ENCODE measurements at places on chromosomes 7 and 10.
A peak's percentile ranks its signal among the peaks of the same experiment; 100 is the strongest.

- no peak for DNase-seq
Measured at GRCh38 chr10:101814466-101815071, 3.7 kb downstream of the OGA start.

DNA sequence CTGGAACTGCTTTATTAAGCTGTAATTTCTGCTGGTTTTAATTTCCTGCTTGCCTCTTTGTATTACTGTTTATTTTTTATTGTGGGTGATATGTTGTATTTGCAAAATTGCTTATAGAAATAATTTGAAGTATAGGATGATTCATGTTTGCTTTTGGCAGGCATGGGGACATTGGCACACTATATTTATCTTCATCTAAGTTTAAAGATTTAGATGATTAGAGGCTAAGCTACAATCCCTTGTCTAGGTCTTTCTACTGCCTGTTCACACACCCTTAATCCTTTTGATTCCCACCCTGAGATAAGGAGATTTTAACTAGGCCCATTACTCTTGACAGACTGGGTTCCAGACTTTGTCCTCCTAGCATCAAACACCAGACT, 182.8 kb upstream of the KAT6B start:
- no peak for DNase-seq

DNA sequence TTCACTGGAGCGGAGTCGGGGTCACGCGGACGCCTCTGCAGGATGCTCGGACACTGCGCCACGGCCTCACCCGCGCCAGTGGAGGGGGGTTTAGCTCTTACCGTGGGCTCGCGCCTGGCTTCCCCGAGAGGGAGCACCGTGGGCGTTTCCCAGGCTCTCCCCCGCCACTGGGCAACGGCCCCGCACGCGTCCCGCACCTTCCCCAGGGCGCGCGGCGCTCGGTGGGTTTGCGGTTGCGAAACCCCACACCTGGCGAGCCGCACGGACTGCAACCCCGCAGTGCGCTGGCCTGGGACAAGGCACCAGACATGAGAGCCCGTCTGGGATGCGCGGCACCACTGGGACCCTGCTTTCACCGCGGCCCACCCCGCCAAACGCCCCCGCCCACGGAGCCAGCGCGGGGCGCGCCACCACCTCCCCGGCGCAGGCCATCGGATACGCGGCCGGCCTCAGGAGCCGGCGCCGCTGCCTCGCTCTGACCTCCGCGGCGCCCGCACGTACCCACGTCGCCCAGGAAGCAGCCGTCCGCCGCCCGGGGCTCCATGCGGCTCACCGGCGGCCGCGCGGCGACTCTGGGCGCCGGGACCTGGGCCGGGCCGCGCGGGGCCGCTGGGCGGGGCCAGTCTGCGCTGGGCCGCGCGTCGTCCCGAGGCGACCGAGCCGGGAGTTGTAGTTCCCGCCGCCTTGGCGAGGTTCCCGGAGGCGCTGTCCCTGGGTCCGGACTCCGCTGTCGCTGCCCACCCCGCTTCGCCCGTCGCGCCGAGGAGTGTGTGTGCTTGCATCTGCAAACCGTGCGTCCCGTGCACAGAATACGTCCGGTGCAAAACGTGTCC, at the start of gene ASB13:
TSS of gene ASB13 (minus strand) at position 588 of the 833 bp plus-strand sequence. CDS start at position 544, 44 bp downstream.
- peak; percentile 20 for DNase-seq

GRCh38 chr10:108848046-108848445, 1075.3 kb downstream of the XPNPEP1 start:
- DNase-seq = no peak

- no peak for DNase-seq
Measured at GRCh38 chr7:117688126-117688525, 185.1 kb downstream of the CTTNBP2 start.
